Jurkat, Clone E6-1 (cell line): ENCODE measurements at places on chromosomes 2 and 18.

DNA sequence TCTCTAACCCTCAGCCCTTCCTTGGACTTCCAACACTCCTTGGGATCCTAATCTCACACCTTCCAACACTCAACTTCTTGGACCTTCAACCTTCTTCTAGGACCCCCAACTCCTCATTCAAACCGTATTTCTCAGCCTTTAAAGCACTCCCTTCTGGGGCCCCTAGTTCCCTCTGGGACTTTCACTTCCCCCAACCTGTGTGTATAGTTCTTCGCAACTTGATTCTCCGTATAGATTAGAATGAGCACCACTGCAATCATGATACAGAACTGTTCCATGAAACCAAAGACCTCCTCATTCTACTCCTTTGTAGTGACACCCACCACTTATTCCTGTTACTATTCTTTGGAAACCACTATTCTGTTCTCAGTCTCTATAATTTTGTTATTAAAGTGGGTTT lies 62.0 kb upstream of the NFU1 start:
- no peak for DNase-seq

DNA sequence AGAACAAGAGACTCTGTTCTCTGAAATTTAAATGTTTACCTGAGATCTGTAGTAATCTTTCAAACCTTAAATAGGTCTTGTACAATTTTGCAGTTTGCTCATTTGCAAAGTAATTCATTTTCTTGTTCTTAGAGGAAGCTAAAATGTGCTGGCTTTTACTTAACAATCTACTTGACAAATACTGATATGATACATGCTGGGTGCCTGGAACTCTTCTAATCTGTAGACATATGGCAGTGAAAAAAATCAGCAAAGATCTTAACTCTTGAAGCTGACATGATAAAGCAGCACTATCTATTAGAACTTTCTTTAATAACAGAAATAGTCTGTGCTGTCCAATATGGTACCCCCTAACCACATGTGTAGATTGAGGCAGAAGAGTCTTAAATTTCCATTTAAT lies 1352.8 kb upstream of the SLC39A10 start:
- DNase-seq: no peak

DNA sequence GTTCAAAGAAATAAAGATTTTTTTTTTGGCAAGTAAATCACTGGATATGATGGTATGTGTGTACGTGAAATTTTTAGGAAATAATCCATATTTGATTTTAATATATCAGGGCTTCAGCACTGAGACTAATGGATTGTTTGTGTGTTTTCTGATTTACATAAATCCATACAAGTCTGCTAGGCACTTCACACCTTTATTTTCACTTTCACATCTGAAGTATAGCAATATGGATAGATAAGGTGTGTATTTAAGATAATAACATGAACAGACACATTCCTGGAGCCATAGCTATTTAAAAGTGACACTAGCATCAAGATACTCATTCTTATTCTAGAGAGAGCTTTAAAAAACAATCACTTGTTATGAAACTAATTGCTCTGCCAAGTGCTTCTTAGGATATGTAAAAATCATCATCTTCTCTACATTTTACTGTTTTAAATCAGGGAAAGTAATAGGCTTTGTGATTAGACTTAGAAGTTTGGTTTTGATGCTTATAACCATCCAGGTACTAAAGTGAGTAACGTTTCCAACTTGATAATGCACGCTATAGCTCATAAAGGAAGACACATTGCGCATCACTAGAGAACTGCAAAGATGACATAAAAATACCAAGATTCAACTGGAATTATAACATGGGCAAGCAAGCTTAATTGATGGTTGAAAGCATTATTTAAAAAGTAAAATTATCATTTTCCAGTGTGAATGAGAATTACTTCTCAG lies 208.9 kb downstream of the ZEB2 start:
- no peak for DNase-seq

- no peak for DNase-seq
Observed at GRCh38 chr2:26654061-26654340, 12.8 kb upstream of the CIB4 start.

DNA sequence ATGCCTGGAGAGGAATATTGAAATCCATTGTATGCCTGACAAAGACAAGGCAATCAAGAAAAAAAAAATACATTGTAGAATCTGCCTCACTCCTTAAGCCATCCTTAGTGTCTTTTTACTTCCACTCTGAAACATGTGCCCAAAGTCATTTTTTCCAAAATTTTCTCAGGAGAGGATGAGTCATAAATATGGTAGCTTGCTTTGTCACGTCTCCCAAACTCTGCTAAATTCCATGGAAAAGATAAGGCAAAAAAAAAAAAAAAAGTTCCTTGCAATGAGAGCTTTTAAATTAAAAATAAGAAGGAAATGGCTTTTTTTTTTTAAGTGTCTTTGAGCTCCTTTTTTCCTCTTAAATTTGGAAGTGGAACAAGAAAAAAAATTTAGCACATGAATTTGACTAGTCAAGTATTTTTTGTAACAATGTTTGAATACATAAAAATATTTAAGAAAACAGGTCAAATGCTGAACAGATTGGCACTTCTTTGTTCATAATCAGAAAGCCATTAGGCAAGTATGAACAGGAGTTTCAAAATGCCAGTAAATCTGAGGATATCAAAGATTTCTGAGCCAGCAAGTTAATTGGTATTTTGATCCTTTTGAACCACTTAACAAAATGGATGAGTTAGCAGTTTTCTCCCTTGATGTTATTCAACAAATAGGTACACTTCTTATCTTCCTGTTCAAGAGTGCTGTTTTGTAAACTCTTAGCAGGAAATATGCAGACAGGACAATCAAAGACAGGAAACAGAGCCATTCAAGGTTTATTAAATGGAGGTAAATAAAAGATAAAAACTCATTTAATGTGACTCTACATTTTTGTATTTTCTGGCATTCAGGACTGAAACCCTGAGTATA lies 247.3 kb upstream of the SP5 start:
- no peak for DNase-seq
